ENCODE measurements at places on chromosomes 5 and 9. TPM values are rescaled to one million over a fixed set of nuclear protein-coding genes. Genes with fewer than 3 reads are reported as not detected.

DNA sequence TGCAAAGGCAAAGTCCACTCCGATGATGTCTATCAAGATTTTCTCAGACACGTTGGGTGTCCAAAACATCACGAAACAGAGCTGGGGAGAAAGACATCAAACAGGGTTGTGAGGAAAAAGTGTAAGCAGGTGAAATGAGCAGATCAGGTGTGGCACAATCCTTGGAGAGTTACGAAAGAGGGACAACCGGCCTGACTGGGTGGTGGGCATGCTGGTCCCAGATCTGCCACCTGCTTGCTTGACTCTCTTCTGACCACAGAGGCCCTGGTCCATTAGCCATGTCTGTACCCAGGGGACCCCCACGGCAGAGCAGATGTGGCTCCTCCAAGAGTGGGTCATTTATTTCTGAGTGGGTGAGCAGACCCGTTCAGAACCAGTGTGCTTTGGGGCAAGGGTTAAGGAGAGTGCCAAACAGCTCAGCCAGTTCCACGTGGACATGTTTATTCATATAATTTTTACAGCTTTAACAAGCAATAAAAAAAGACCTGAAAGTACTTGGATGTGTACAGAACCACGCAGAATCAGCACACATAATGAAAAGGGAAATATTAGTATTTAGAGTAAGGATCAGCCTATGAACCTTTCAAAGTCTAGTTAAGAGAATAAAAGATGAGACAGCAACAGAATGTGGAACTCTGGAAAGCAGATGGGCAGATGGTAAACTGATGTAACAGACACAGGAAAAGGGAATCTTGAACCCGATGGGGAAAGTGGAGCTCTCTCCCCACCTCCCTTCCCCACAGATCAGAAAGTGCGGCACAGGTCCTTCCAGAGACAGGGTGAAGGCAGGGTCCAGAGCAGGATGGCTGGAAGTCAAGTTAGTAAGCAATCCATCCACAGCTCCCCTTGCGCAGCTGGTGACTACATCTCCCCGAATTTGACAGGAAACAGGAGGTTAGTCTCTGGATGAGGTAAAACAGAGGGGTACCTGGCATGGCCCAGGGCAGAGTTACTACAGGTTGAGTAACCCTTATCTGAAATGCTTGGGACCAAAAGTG lies 52.5 kb downstream of the OTULIN start:
- DNase-seq = no peak

DNA sequence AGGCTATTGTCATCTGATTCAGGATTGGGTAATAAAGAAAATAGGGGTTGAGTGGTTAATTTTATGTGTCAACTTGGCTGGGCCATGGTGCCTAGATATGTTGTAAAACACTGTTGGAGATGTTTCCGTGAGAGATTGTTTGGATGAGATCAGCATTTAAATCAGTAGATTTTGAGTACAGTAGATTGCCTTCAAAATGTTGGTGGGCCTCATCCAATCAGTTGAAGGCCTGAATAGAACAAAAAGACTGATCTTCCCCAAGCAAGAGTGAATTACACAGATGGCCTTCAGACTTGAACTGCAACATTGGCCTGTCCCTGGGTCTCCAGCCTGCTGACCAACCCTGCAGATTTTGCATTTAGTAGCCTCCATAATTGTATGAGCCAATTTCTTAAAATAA lies 401.3 kb upstream of the KIF2A start:
- DNase-seq = no peak

DNA sequence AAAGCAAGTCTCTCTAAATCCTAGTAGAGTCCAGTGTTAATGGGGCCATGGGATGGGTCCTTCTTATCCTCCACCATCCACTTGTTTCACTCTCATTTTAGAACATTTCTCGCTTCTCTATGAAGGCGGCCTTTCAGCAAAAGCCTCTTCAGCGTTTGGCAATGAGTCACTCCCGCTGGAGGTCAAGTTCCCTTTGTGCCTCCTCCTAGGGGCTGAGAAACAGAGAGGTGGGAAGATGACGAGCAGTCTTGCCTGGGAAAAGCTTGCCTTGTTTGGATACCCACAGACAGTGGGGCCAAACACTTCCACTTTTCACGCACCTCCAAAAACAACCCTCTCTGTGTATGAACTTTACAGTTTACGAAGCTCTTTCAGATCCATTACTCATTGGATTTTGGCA lies 168.8 kb downstream of the GABBR2 start:
- no peak for DNase-seq

- no peak for DNase-seq
These were observed 25.9 kb upstream of the IDNK start for GRCh38 chr9:83596899-83597504.

GRCh38 chr5:74480201-74480600 lies 160.3 kb downstream of the ENC1 start:
- no peak for DNase-seq

GRCh38 chr9:2749485-2749884 lies 32.2 kb downstream of the KCNV2 start:
- DNase-seq = no peak

TMOD1 gene
- polyA plus RNA-seq = 1.9 TPM

WHRN gene
- 15.1 TPM for polyA plus RNA-seq

GABRB2 gene
- polyA plus RNA-seq = 2.1 TPM

Measured in renal pelvis (tissue), 12 donors.